ENCODE measurements at places on chromosomes 2 and 18.

DNA sequence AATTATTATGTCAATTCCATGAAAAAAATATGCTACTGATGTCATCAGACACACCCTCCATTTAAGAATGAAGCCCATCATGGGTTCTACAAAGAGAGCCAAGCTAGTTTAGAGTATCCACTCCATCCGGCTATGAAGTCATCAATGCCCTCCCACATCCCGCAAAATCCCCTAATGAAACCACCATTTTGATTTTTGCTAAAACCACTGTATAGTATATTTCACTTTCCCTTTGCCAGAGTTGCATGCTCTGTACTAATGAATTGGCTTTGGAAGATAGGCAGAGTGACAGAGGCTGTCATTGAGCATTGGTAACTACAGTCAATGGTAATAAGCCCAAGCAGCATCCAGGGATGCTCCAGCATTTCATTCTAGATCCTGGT, 118.6 kb downstream of the ANKRD44 start:
- no peak for DNase-seq

DNA sequence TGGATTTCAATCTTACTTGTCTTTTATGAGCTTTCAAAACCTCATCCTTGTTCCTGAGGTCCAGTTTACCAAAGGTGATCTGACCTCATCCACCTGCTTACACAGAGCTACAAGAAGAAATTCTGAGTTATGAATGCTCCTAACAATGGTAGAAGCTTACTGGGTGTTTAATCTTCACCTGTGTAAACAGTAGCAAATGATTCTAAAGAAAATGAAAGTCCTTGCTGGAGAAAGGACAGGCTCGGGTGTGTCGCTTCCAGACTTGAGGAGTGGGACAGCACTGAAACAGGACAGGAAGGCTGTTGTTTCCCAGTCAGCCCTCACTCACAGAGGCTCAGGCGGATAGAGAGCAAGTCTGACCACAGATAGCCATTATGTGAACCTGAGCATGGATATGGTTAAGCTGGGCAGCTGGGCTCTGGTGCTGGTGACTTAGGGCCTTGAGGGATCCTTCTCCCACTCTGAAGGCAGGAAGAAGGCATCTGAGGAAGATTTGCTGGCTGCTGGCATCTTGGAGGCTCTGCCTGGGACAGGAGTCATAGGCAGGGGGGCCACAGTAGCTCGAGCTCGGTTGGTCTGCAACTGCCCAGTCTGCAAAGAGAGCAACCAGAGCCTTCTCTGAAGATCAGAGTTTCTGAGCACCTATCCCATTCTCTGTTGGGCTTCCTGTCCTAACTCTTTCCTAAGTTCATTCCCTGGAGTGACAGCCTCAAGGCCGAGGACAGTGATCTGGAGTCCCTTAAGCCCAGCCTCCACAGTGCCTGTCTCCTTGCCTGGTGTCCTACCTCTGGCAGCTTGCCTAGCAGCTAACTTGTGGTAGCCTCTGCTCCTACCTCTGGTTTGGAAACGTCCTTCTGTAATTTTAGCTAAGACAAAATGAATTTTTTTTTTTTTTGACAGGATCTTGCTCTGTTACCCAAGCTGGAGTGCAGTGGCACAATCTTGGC, 4.0 kb downstream of the DOK1 start:
- DNase-seq = no peak

DNA sequence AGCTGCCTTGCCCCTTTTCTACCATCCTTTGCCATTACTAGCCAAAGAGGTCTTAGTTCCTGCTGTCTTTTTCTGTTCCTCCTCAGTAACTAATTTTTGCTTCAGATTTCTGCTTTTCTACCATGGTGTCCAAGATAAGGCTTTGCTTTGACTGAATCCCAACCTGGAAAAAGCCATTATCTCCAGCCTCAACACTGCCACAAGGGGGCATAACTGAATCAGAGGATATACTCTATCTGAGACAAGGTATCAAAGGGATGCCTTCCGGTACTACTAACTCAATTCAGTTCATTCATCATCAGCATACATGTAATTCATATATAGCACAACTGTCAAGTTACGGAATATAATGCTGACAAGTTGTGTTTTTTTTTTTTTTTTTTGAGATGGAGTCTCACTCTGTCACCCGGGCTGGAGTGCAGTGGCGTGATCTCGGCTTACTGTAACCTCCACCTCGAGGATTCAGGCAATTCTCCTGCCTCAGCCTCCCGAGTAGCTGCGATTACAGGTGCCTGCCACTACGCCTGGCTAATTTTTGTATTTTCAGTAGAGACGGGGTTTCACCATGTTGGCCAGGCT, 11.4 kb downstream of the OSGEPL1 start:
- DNase-seq = peak; percentile 25

GRCh38 chr2:217838409-217838831, 164.4 kb downstream of the TNS1 start:
- DNase-seq = no peak

- DNase-seq = no peak
Measured at GRCh38 chr2:33289961-33290360, 186.5 kb upstream of the RASGRP3 start.

- no peak for DNase-seq
Measured at GRCh38 chr2:127373362-127374083, 14.3 kb downstream of the MAP3K2 start.

DNA sequence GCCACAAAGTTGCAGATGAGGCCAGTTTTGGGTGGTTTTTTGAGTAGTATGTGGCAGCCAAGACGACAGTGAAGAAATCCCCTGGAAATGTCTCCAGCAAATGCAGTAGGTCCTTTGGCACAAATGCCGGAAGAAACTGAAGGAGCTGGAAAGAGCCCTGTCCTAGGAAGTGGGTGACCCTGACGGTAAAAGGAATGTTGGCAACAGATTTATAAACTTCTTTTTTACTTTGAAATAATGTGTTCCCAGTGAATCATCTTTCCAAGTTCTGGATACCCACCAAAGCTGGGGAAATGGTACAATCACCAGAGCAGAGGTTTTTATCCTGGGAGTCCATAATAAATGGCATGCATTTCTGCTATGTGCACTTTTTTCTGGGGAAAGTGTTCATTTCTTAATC, 112.9 kb downstream of the CSRNP3 start:
- no peak for DNase-seq

DNA sequence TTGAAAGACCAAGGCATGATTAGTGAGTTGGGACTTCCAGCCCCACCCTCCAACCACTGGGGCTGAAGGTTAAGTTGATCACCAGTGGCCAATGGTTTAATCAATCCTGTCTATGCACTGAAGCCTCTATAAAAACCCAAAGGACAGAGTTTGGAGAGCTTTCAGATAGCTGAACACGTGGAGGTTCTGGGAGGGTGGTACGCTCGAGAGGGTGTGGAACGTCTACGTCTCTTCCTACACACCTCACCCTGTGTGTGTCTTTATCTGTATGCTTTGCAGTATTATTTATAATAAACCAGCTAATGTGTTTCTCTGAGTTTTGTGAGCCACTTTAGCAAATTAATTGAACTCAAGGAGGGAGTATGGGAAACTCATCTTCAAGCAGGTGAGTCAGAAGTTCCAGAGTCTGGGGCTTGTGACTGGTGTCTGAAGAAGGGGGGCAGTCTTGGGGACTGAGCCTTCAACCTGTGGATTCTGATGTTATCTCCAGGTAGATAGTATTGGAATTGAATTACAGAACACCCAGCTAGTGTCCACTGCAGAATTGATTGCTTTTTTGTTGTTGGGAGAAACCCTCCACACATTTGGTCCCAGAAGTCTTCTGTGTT, 20.3 kb downstream of the ACTR3 start:
- DNase-seq = no peak

DNA sequence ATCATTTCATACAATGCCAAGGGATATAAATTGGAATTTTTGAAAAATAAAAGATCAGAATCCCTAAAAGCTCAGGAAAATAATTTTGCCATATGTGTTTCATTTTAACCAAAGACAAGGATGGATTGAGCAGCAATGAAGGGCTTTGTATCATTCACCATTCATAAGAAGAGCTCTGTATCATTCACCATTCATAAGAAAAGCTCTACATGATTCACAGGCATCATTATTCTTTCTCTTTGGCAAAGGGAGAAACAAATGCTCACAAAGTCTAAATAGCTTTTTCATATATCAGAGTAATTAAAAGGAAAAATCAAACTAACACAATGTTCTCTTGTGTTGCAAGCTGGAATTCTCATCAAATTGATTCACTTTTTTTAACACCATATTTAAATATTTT, 169.1 kb upstream of the MC4R start:
- no peak for DNase-seq

- no peak for DNase-seq
Measured at GRCh38 chr2:215505044-215505786, 69.3 kb upstream of the FN1 start.

DNA sequence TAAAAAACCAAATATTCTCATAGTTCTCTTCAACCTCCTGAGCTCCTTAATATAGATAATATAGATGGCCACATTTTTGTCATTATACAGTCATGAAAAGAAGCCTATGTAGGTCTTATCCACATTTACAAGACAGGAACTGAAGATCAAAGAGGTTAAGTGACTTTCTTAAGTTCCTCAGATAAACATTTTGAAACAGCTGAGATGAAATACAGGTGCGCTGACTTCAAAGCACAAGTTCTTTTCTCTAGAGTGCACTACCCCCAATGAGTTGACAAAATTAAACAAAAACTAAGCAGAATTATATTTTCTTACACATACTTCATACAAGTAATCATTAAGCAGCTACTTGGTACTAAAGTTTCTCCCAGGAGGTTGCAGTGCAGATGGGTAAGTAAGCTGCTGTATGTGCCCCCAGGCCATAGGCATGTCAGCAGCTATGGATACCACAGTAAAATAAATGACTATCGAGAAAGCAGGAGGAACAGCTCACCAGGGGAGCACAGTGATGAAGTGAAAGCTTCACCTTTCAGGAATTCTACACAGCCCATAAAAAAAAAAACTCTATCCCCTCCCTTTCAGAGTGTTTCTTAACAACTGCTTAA, 199.8 kb downstream of the DPP10 start:
- no peak for DNase-seq

DNA sequence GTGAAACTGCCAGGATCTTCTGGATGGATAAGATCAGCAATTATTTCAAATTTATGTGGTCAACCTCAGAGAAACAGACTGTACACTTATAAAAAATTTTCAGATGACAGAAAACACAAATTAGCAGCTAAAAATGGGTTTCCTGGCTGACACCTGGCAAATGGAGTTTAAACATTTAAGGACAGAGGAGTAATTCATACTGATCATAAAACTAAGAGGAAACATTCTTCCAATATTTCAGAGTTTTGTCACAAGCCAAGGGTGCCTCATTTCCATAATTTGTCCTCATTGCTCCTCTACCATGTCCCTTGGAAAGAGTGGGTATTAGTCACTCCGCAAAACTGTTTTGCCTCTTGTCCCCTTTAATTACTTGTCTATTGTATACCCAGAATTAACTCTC, 70.2 kb downstream of the TMEFF2 start:
- no peak for DNase-seq

DNA sequence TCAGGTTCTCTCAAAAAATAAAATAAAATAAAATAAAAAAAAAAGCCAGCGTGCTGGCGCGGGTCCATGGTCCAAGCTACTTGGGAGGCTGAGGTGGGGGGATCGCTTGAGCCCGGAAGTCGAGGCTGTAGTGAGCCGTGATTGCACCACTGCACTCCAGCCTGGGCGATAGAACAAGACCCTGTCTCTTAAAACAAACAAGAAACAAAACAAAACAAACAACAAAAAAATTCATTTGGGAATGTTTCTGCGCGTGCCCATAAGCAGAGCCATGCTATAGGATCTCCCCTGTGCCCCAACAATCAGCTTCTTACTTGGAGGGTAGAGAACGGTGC, 16.4 kb upstream of the CD8A start:
- no peak for DNase-seq

DNA sequence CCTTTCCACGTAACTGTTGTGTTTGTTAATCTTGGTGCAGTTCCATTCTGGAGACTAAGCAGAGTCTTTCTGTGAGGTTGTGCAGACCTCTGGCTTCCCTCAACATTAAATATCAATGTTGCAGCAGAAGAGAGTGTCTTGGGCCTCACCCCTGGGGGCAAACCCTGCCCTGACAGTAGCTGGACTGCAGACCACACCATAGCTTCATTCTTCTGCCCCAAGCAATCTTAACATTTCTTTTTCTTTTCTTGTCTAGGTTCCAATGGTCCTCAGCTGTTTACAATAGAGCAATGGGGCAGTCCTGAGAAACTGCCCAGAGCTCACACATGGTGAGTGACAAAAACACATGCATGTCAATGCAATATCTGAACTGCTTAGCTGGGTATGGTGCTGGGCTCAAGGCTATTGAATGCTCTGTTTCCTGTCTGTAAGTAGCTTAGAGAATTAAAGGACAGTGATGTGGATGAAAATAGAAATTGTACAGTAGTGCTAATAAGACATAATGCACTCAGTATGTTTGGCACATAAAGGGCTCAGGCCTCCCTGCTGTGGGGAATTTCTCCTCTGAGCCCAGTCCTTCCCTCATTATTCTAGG, 237.6 kb downstream of the ALPK2 start:
- DNase-seq = no peak

- no peak for DNase-seq
Measured at GRCh38 chr2:183195998-183196409, 71.8 kb downstream of the NUP35 start.

DNA sequence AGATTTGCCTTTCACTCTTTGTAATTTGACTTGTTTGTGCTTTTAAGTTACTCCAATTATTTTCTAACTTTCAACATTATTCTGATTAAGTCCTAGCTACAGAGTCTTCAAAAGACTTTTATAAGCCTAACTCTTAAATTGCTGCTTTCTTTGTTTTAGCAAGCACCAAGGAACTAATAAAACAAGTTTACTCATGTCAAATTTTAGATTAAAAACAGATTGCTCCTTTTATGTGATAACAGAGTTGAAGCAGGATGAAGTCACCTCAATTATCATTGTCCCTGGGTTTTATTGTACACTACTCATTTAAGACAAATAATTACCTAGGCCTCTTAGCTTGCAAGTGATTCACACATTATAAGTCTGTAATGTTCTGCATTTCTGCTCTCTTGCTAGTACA, 678.4 kb downstream of the ERBB4 start:
- DNase-seq = peak; percentile 51
